ENCODE measurements at places on chromosomes 6 and 20.

DNA sequence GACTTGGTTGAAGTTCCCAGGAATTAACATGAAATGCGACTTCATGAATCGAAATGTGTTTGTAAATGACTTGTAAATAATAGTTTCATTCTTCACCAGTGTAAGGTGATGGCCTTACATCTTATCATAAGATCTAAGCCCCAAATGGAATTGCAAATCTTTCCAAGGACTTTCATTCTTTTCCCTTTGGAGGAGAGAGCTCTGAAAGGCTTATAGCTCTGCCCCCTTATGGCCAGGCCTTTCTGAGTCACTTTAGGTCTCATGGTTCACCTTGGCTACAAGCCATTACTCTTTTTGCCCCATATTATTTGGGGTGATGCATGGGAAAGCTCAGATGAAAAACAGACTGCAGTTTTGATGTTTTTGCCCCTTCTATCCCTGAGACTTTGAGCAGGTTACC, 209.1 kb upstream of the BMP2 start:
- no peak for DNase-seq

- DNase-seq = peak; percentile 64
Measured at GRCh38 chr20:25065625-25066338, 7.8 kb upstream of the ACSS1 start.

DNA sequence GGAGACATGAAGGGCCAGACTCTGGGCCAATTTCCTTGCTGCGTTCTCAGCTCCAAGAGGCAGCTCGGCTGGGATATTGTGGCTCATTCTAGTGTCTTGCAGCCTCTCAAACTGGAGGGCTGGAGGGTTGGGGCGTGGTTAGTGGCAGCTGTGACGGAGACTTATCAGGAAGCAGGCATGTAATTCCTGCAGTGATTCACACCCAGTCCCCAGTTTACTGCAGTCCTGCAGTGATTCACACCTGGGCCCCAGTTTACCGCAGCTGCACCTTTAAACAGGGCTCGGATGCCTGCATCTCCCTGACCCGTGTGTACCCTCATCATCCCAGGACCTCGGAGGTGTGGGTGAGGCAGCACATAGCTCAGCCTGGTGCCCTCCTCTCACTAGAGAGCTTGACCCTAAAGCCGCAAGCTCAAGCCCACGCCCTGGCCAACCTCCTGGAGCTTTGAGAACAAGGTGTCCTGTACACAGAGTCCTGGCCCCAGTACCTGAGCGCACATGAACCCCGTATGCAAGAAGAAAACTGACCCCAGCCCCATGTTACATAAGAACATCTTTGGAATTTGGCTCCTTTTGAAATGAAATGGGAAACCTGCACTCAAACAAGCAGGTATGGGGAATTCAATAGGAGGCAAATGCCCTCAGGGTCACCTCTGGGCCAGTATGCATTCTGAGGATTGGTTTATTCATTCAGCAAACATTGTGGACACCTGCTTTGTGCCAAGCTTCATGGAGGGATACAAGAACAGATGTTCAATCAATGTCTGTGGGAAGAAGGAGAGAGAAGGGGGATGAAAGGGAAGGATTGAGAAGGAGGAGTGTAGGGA, 55.3 kb upstream of the FAM83D start:
- DNase-seq = no peak

GRCh38 chr6:170186006-170186935, 104.6 kb downstream of the DLL1 start:
- no peak for DNase-seq

DNA sequence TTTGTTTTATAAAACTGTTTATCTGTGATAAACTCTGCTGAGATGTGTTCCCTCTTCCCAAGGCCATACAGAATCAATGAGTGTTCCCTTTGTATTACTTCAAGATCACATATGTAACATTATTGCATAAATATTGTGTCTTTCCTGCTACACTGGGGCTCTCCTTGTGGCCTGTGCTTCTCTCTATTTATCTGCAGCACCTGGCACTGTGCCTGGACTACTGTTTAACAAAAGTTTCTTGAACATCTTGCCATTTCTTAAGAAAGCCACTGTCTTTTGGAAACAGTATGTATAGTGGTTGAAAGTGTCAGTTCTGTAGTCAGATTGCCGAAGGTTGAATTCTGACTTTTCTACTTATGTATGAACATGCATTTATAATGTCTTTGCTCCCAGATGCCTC, 169.0 kb upstream of the SCGN start:
- DNase-seq = no peak

DNA sequence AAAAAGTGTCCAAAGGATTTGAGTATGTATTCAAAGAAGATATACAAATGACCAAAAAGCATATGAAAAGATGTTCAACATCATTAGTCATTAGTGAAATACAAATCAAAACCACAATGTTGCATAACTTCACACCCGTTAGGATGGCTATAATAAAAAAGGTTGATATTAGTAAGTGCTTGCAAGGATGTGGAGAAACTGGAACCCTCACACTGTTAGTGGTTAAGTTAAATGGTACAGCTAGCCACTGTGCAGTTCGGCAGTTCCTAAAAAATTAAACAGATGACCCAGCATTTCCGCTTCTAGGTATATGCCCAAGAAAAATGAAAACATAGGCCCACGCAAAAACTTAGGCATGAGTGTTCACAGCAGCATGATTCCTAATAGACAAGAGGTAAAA, 38.6 kb downstream of the IBTK start:
- DNase-seq = peak; percentile 38

GRCh38 chr6:7881765-7882500, 28.7 kb downstream of the TXNDC5 start:
- DNase-seq = no peak

GRCh38 chr6:85364344-85364743, 85.5 kb upstream of the NT5E start:
- DNase-seq = no peak

DNA sequence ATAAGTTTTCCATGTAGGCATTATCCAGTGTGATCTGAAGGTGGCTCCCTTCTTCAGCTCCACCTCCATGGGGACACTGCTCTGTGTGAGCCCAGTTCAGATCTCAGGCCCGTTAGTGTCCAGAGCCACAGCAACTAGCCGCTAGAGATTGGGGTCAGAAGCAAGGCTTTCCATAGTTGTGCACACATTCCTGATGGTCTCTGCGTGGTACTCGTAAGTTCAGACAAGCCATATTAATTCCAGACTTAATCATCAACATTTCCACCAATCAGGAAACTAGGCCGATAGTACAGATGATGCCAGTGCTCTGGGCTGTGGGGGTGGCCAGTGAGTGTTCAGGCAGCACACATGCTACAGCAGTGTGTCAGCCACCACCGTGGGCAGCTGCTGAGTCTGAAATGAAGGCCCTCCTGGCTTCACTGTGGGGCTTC, 17.5 kb upstream of the SYNCRIP start:
- DNase-seq = no peak

DNA sequence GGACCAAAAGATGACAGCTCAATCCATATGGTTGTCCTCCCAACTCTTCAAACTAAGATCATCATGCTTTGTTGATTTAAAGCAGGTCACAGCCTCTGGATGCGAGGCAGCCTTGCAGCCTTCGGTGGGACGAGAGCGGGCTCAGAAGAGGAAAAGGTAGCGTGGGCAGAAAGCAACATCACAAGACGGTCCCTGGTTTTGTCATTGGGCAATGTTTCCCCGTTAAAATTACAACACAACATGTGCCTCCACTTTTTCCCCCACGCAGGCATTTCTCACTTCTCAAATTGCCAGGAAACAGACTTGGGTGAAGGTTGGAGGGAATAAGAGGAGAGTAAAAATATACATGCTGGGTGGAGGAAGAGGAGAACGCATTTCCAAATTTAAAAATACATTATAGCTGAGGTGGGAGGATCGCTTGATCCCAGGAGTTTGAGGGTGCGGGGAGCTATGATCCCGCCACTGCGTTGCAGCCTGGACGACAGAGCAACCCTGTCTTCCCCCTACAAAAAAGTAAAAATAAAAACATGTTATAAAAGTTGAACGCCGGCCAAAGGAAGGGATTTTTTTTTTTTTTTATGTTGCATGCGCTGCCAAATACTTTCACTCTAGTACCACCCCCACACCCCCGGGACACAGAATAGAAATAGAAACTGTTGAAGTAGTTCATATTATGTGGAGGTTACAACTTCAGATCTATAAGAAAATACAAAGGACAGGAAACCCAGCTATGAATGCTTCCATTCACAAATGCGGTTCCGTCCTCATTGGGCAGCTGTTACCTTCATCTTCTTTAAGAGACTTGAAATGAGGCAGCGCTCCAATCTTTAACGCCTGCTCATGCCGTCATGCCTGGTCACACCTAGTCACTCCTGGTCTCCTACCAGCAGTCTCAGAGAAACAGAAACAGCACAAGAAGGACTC, 13.9 kb upstream of the NAA20 start:
- DNase-seq = peak; percentile 93

GRCh38 chr6:101878554-101879276, 485.2 kb downstream of the GRIK2 start:
- DNase-seq = no peak

- DNase-seq = no peak
Measured at GRCh38 chr20:8255945-8256632, 124.0 kb downstream of the PLCB1 start.

GRCh38 chr6:127069659-127070279, 48.7 kb upstream of the RSPO3 start:
- no peak for DNase-seq

DNA sequence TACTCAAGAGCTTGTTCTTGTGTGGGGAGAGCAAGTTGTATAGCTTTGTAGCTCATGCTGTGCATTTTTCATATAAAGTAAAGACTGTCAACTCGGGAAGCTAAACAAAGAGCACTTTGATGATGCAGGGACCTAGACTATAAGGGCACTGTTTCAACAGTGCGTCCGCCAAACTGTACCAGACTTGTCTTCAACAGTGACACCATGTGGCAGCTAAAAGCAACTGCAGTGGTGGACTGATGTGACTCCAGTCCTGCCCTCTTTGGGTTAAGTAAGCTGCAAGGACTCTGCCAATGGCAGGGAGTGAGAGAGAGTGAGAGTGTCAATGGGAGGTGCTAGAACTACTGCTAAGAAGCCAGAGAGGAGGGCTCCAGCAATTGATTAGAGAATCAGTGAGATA, 48.1 kb upstream of the MC3R start:
- DNase-seq = no peak

DNA sequence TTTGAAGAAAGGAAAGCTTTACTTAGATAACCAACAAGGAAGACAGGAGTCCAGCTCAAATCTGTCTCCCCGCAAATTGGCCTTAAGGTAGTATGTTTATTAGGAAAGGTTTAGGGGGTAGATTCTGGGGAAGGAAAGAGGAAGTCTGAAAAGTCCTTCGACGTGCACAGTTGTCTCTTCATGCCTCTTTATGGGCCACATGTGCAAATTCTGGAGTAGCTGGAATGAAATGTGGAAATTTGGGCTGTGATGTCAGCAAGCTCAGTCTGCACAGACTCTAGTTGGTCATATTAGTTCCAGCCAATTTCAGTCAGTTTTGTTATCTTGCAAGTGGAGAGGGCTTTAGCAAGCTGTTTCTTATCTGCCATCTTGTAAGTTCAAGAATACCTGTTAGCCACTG, 50.1 kb downstream of the NUP153 start:
- no peak for DNase-seq

DNA sequence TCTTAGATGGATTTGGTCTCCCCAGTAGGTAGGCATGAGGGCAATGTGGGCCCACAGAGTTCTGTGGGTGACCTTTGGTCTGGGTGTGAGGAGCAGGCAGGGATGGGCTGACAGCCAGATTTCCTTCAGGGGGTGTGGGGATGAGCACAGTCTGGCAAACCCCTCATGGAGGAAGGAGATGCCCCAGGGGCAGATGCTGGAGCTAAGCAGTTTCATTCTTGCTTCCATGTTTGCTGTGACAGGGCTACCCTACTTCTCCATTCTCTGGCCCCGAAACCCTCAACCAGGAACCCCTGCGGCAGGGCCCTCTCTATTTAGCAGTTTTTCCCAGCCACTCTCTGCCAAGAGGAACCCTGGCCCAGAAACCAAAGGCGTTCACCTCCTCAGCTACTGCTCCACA, 40.4 kb downstream of the GCLC start:
- DNase-seq = peak; percentile 81

GRCh38 chr6:24876499-24877465, 59.0 kb downstream of the RIPOR2 start:
- no peak for DNase-seq

- no peak for DNase-seq
Measured at GRCh38 chr20:58639182-58640146, 11.6 kb upstream of the STX16 start.

GRCh38 chr20:19554666-19555065, 203.4 kb upstream of the RIN2 start:
- DNase-seq = no peak

- no peak for DNase-seq
Measured at GRCh38 chr6:151375833-151376232, 15.5 kb downstream of the ZBTB2 start.

DNA sequence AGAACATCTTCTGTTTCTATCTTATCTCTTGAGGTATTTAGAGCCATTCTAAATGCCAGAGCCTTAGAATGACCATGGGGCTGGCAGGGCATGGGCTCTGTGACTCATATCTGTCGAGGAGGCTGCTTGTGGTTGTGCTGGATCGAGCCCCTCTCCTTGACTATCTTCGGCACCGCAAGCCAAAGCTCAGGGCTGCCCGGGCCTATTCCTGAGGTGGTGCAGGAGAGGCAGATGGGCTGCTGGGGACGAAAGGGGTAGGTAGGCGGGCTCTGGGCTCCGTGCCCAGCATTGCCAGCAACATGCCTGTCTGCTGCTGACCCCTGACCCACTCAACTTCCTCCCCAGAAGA, 89.9 kb downstream of the NOL4L start:
- no peak for DNase-seq

- no peak for DNase-seq
Measured at GRCh38 chr20:19609642-19610223, 148.3 kb upstream of the RIN2 start.

DNA sequence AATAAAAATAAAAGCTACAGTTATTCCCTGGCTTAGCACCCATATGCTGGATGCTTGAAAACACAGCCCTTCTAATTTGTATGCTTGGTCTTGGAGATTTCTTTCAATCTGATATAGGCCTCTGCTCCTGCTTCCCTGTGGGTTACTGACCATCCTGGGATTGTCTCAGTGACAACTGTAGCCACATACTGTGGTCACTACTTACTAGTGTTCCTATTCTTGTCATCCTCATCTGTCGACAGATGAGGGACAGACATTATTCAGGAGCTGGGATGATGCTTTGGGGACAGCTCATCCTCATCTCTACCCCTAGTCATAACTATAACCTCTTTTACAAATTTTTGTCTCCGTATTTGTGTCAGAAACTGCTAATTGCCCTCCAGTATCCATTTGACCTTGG, 388.9 kb upstream of the MAP3K7 start:
- DNase-seq = no peak

GRCh38 chr6:160309718-160310117, 38.5 kb upstream of the SLC22A3 start:
- DNase-seq = no peak

GRCh38 chr6:73131706-73132105, 93.6 kb downstream of the KHDC1L start:
- DNase-seq = no peak

GRCh38 chr20:40646361-40646760, 42.7 kb downstream of the MAFB start:
- no peak for DNase-seq

GRCh38 chr6:164258421-164258820, 843.9 kb downstream of the QKI start:
- DNase-seq = no peak

Data from suppressor macrophage treated with lipopolysaccharide for 4 hours (primary cell).